ENCODE measurements at places on chromosomes 1 and 21.

GRCh38 chr1:19336543-19336942 lies 24.4 kb downstream of the SLC66A1 start:
- DNase-seq: no peak

- no peak for DNase-seq
These were observed 5.5 kb downstream of the RNF223 start for GRCh38 chr1:1068517-1069055.

DNA sequence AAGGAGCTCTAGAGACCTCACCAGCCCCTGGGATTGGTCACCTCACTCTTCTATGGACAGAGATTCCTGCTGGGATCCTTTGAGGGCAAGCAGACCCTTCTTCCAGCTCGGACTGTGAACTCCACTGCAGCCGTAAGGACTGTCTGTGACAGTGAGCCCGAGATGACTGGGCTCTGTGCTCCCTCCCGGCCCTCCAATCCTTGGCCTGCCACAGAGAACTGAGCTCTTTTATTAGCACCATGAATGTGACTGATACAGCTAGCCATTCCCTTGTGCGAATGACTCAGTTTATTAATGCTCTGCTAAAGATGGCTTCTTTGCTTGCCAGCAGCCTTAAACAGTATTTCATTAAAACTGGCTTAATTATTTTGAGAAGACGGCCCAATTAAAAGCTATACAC lies 194.6 kb upstream of the LMO4 start:
- DNase-seq: no peak

- peak; percentile 85 for DNase-seq
These were observed 21.5 kb downstream of the PDPN start for GRCh38 chr1:13605159-13605558.

DNA sequence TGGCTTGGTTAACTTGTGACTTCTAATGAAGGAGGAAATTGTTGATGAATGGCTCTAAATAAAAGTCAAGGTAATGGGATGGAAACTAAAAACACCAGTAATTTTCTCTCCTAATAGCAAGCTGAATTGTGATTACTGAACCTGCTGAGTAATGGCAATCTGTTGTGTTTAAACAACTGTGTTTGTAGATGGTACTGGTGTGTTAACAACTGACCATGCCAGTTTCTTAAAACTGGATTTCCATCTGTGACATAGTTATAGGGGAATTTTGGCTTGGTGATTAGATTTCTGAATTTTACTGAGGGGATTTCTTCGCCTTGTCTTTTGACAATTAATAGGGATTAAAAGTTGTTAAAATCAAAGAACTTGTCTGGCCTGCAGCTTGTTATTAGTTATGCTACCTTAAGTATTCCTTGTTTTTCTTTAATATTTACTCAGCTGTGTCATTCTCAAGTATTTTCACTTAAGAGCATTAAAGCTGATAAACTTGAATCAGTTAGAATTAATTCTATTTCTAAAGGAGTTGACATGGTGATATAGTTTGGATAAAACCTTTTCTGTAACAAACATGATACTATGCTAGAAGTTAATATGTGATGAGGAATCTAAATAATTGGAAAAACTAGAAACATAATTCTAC lies 7.9 kb upstream of the ERO1B start:
- no peak for DNase-seq

DNA sequence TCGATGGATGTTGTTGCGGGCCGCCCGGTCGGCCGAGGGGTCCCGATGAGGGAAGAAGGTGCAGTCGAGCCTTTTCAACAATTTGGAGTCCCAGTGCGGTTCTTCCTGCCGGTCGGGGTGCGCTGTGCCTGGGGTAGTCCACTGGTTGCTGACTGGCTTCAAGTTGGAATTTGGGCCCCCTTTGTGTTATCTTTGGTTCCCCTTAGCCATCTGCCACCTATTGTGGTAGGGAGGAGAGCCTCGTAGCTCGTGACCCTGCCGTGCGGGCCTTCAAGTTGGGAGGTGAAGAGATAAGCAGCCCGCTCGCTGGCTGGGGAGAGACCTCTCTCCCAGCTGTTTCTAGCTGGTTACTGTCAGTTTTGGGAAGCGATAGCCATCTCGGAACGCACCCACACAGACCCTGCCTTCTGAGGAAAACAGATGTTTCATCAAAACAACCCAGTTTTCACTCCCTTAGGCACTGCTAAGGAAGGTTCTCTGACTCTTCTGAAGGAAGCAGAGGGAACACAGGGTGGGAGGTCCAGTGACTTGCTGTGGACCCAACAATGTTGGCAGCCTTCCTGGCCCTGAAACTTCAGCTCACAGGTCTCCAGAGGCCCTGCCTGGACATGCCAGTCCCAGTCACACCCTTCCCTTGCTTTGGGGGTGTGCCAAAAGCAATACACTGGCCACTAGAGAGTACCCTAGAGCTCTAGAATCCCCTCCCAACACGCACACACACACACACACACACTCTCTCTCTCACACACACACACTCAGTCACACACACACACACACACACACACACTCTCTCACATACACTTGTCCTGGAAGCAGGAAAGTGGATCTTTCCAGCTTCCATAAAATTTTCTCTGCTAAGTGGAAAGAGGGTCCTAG lies 1.0 kb downstream of the BTG2 start:
- DNase-seq: peak; percentile 88

GRCh38 chr1:145877923-145878486 lies 7.7 kb downstream of the ANKRD35 start:
- no peak for DNase-seq

GRCh38 chr21:45443595-45444181 lies 38.7 kb downstream of the COL18A1 start:
- DNase-seq: no peak

DNA sequence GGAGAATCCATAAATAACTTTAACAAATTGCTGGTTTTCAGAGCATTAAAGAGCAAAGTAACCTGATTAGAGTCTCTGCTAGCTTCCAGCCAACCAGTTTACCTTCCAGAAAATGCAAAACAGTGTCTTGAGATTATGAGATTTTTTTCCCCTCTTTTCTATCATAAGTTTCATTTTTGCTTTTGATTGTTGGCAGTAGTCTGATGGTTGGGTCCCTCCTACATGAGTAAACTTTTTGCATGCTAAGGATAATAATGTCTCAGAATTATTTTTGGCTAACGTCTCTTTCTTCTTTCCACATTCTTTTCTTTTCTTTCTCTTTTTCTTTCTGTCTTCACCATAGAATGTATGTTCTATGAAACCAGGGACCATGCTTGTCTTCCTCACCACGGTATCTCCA lies 6.3 kb upstream of the ADAMTS5 start:
- no peak for DNase-seq

GRCh38 chr1:235069176-235069575 lies 59.5 kb downstream of the TOMM20 start:
- DNase-seq: no peak

- no peak for DNase-seq
These were observed 137.6 kb downstream of the GPATCH2 start for GRCh38 chr1:217493290-217493689.

GRCh38 chr1:211547710-211548109 lies 31.3 kb downstream of the SLC30A1 start:
- no peak for DNase-seq

DNA sequence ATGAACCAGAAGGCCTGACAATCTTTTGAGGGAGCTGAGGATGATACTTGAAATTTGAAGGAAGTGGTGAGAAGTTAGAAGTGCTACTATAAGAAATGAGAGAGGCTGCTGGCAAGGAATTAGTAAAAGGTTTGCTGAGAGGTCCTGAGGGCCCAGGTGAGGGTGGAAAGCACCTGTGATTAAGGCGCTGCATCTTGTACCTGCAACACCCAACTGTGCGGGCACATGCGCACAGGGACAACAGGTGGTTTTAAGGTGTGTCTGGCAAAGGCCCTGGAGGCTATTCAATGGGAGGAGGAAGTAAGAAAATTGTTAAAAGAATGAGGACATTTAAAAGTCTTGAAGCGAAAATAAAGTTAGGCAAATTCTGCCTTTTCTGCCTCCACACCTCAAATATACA lies 349.3 kb downstream of the RGS7 start:
- no peak for DNase-seq

DNA sequence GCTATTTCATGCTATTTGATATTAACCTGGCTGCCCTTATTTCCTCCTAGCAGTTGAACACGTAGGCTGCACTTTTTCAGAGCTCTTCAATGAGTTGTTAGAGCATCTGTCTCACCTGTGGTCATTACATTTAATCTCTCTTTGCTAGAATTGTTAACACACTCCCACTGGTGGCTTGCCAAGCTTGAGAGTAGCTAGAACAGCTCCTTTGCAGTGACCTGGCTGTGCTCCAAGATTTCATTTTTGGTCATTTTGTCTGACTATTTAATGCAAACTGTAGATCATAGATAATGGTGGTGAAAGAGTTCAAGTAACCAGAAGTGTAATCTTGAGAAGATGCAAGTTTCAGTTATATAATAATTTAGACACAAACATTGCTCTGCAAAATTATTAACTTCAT lies 105.6 kb downstream of the LRRC7 start:
- DNase-seq: no peak

DNA sequence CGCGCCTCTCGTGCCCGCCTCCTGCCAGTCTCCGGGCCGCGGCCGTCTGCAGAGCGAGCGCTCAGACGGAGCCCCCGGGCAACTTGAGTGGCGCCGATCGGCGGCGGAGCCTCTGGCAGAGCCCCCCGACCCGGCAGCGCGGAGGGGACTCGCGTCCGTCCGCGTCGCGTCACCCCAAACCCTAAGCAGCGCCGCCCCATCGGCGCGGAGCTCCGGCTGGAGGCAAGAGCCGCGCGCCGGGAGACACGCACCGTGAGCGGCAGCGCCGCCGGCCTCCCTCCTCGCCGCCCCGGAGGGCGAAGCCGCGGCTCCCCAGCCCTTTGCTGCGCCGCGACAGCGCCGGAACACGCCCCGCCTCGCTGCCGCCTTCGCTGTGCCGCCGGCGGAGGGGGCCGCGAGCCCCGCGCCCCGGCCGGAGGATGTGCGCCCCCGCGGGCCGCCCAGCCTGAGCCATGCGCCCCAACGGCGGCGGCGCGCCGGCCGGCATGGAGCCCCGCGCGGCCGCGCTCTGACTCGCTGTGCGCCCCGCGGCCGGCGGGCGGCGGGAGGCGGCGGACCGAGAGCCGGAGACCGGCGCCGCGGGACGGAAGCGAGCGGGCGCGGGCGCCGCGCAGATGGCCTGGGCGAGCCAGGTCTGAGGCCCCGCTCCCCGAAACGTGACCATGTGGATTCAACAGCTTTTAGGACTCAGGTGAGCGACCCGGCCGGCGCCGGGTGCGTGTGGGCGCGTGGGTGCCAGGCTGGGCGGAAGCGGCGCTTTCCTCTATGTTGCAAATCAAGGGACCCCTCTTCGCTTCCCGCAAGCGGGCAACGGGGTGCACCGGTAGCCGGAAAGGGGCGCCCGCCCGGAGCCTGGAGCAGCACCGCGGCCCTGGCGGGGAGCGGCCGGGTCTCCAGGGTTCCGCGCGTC lies 610 bp downstream of the AJAP1 start:
- DNase-seq: no peak
